ENCODE measurements at places on chromosomes 3 and 15.

GRCh38 chr3:55891106-55891505 is 404.0 kb upstream of the WNT5A start:
- DNase-seq = no peak
- no peaks in the 10 kb centered on the region for H3K27me3 ChIP-seq
- H3K4me1 ChIP-seq = no peaks in the 10 kb centered on the region

DNA sequence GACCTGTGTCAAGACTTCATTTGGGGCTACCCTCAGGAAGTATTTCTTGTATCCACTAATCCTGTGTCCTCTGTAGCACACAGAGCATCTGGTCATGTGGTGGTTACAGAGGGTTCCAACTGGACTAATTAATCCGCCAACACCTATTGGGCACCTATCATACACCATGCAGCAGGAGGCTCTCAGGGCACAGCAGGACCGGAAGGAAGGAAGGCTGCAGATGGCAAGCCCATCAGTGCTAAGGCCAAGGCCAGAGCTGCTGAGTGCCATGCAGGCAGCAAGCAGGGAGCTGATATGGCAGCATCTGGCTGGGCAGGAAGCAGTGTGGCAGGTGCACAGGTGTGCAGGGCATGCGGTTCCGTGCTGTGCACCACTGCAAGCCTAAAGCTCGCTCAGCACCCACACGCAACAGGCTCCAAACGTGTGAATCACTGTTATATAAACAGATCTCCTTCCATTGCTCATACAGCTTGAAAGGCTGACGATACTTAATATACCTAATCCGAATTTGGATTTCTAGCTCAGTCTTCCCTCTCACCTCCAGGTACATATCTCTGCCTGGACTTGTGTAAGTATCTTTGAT is 64.4 kb upstream of the SNRPA1 start:
- DNase-seq = no peak
- no peak overlapping the region for H3K4me3 ChIP-seq
- no peaks in the 10 kb centered on the region for H3K27me3 ChIP-seq
- H3K36me3 ChIP-seq = no peaks in the 10 kb centered on the region
- no peak overlapping the region for H3K27ac ChIP-seq

DNA sequence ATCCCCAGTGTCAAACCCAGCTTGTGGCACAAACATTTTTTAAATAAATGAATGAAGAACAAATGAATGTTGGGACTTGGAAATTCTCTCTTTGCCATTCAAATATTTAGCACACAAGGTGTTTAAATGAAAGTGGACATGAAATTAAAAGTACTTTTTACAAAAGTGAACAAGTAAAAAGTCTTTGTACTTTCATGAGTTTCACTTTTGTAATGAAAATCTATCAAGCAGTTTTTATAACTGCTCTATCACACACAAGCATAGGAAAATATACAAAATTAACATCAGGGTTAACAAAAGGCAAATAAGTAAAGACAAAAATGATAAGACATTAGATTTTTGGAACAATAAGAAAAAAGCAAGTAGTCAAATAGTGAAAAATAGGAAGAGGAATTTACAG is 83.9 kb upstream of the ARL6 start:
- no peaks in the 10 kb centered on the region for H3K36me3 ChIP-seq
- no peak for DNase-seq
- H3K27me3 ChIP-seq = no peaks in the 10 kb centered on the region
- no peak overlapping the region for H3K27ac ChIP-seq
- H3K4me3 ChIP-seq = no peak overlapping the region

- H3K27me3 ChIP-seq = no peaks in the 10 kb centered on the region
- DNase-seq = no peak
- H3K4me1 ChIP-seq = no peaks in the 10 kb centered on the region
- H3K27ac ChIP-seq = no peak overlapping the region
Measured at GRCh38 chr3:99286266-99286845, 352.0 kb upstream of the COL8A1 start.

DNA sequence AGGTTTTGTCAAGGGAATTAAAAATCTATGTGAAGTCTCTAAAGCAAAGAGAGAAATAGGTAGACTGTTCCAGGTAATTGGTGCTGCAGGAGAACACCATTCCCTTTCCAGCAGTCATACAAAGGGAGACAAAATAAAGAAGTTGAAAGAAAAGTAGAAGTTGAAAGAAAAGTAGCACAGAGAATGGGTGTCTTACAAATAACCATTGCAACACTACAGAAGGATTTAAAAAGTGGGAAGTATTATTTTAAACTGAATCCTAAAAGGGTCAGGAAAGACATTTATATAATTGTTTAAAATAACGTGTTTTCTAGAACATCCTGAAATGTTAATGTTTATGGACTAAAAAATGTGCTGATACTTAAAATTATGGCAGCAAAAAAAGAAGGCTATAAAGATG is 223.8 kb downstream of the RSRC1 start:
- no peak overlapping the region for H3K4me3 ChIP-seq
- no peak for DNase-seq
- no peaks in the 10 kb centered on the region for H3K36me3 ChIP-seq

DNA sequence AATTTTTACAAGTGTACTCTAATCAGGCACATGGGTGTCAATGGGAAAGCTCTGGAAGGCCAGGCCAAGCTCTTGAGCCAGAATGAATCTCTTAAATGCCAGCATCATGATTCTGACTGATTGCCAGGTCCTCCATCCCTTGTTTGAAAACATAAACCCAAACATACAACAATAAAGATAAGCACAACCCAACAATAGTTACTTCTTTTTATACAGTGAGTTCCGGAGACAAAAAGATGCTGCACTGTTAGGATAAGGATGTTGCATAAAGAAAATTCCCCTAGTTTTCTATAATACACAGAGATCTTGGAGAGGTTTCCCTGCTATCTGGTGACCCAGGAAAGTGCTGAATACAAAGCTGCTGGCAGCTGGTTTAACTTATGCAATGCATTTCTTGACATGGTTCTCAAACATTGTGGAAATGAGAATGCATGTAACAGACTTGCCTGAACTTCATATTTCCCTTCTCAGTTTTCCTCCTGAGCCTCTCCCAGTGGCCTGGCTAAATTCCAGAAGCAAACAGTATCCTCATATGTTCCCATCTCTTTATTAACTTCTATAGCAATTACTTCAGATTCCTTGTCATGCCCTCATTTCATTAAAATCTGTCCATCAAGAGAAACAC is 180.1 kb upstream of the PRICKLE2 start:
- H3K4me1 ChIP-seq = no peaks in the 10 kb centered on the region
- H3K27me3 ChIP-seq = no peaks in the 10 kb centered on the region
- no peaks in the 10 kb centered on the region for H3K36me3 ChIP-seq
- no peak for DNase-seq
- H3K4me3 ChIP-seq = no peak overlapping the region

- H3K4me3 ChIP-seq = no peak overlapping the region
- no peak for DNase-seq
- no peaks in the 10 kb centered on the region for H3K27me3 ChIP-seq
- H3K4me1 ChIP-seq = no peaks in the 10 kb centered on the region
Measured at GRCh38 chr3:163261056-163261455, 1764.4 kb downstream of the OTOL1 start.

GRCh38 chr3:177598097-177598833 is 401.0 kb upstream of the TBL1XR1 start:
- H3K36me3 ChIP-seq = no peaks in the 10 kb centered on the region
- H3K27ac ChIP-seq = peak overlapping the region; percentile 85
- no peak for DNase-seq
- peaks cover 6% of the 10 kb centered on the region for H3K4me1 ChIP-seq

- no peaks in the 10 kb centered on the region for H3K36me3 ChIP-seq
- no peak for DNase-seq
- H3K27ac ChIP-seq = no peak overlapping the region
Measured at GRCh38 chr3:56989169-56989976, 71.1 kb upstream of the SPATA12 start.

DNA sequence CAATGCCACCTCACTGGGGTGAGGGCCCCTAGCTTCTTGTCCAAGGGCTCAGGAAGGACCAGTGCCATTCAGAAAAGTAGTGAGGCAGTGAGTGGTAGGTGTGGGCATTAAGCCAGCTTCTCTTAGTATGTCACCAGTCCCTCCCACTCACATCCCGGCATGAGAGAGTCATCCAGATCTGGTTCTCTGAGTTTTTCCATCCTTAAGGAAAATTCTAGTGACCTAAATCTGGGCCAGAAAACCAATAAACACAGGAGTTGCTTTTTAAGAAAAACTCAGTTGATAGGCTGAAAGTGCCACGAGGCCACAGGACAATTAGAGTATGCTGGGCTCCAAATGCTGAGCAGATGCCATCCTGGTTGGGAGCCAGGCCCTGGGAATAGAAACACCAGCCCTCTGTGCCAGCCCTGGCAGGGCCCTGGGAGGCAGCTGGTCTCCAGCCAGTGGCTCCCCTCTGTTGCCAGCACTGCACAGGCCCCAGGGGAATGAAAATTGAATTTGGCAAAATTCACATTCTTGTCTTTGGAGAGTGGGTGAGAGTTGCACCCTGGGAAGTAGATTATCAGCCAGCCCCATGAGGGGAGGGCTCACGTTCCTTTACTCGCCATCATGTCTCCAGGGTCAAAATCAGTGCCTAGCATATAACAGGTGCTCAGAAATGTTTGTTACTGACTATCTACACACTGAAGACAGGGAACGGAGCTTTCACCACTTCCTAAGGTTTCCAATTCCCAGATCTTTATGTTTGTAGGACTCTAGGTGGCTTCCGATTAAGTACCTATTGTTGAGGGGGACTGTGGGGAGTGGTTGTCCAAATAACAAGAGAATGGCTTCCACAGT is 52.8 kb downstream of the FAM43A start:
- H3K27me3 ChIP-seq = no peaks in the 10 kb centered on the region
- no peak overlapping the region for H3K4me3 ChIP-seq
- H3K27ac ChIP-seq = no peak overlapping the region

DNA sequence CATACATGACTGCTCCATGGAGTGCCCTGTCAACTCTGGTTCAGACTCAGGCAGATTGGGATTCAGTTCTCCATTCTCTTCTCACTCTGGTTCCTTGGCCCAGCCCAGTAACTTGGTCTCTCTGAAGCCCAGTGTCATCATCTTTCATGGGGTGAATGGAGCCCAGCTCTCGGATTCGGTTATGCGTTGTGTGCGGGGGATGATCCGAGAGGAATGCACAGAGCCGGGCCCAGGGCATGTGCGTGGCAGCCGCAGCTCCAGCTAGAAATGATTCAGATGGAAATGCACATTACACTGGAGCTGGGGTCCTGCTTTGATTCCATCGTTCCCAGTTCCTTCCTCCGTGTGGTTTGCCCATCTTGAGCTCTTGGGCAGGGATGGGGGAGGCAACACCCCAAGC is 189.4 kb downstream of the FEZF2 start:
- H3K36me3 ChIP-seq = no peaks in the 10 kb centered on the region
- H3K4me1 ChIP-seq = no peaks in the 10 kb centered on the region
- no peak overlapping the region for H3K4me3 ChIP-seq
- no peaks in the 10 kb centered on the region for H3K27me3 ChIP-seq
- peak overlapping the region; percentile 60 for H3K27ac ChIP-seq
- no peak for DNase-seq

DNA sequence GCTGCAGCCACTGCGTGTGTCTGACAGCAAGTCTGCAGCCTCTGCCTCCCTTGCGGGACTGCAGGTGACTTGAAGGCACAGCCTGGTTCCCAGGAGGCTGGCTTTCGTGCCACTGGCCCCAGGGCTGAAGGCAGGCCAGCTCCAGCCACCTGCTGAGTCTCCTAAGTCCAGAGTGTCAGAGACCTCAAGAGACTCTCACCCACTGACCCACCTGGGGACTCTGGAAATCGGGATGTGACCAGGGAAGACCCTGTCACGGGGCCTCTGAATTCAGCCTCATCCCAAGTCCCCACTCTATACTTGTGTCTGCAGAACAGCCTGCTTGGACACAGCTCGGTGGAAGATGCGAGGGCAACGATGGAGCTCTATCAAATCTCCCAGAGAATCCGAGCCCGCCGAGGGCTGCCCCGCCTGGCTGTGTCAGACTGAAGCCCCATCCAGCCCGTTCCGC is 16.3 kb downstream of the ISG20 start:
- no peak overlapping the region for H3K27ac ChIP-seq
- no peak for DNase-seq
- peaks cover 14% of the 10 kb centered on the region for H3K4me1 ChIP-seq
- no peaks in the 10 kb centered on the region for H3K27me3 ChIP-seq
- H3K4me3 ChIP-seq = no peak overlapping the region
- H3K36me3 ChIP-seq = no peaks in the 10 kb centered on the region

GRCh38 chr15:48388016-48388851 is 57.0 kb downstream of the DUT start:
- no peaks in the 10 kb centered on the region for H3K36me3 ChIP-seq
- peak overlapping the region; percentile 8 for H3K27ac ChIP-seq
- peaks cover 49% of the 10 kb centered on the region for H3K4me1 ChIP-seq
- no peak overlapping the region for H3K4me3 ChIP-seq

DNA sequence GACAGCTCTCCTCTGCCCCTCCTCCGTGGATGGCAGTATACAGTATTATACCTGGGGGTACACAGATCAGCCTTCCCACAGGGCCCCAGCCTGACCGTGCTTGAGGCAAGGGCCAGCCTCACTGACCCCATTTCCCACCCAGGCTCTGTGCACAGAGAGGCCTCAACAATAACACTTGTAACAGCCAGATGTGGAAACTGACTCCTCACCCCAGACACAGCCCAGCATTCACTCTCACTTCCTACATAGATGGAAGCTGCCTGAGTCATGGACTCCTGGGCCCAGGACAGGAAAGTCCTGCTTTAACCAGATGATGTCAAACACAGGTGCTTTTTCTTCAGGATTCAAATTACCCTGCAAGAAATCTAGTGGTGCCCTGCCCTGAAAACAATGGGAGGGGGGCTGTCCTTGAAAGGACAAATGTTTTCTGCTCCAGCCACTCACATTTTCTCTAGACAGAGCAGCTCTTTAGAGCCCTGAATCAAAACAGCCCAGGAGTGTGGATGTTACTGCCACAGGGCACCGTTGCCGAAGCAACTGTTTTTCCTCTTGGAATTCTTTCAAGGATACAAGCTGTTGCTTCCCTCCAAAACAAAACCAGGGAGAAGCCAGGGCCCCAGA is 16.4 kb downstream of the CCDC12 start:
- no peak overlapping the region for H3K4me3 ChIP-seq
- no peak for DNase-seq
- H3K4me1 ChIP-seq = peaks cover 23% of the 10 kb centered on the region
- peak overlapping the region; percentile 72 for H3K27ac ChIP-seq
- H3K36me3 ChIP-seq = no peaks in the 10 kb centered on the region
- no peaks in the 10 kb centered on the region for H3K27me3 ChIP-seq

DNA sequence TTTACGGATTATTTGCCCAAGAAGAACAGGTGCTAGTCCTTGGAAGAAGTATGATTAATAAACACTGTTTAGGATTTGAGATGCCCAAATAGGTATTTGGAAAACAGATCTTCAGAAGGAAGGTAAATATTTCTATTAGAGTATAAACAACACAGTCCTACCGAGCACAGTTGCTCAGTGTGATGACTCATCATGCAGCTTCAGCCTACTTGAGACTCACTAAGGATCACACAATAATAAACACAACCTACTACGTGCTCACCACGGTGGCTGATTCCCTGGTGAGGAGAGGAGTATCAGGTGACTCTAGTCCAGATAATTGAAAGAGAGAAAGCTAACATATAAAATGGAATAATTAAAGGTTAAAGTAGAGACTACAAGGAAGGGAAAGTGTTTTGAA is 72.0 kb downstream of the PDZRN3 start:
- no peak overlapping the region for H3K4me3 ChIP-seq
- DNase-seq = no peak
- no peak overlapping the region for H3K27ac ChIP-seq
- no peaks in the 10 kb centered on the region for H3K36me3 ChIP-seq
- peaks cover 28% of the 10 kb centered on the region for H3K4me1 ChIP-seq

GRCh38 chr3:188102861-188103547 is 51.0 kb upstream of the LPP start:
- no peaks in the 10 kb centered on the region for H3K27me3 ChIP-seq
- no peak overlapping the region for H3K4me3 ChIP-seq
- DNase-seq = no peak
- no peaks in the 10 kb centered on the region for H3K36me3 ChIP-seq

- H3K27ac ChIP-seq = no peak overlapping the region
- H3K36me3 ChIP-seq = no peaks in the 10 kb centered on the region
- H3K4me1 ChIP-seq = peaks cover 51% of the 10 kb centered on the region
- no peak for DNase-seq
- H3K4me3 ChIP-seq = peak overlapping the region; percentile 0
Measured at GRCh38 chr3:136186344-136186743, 9.8 kb downstream of the MSL2 start.

Measured in ascending aorta (tissue), 2 donors.